Kidney (tissue), 22 donors: ENCODE measurements at places on chromosomes 1 and 21.

GRCh38 chr1:169858467-169858866 lies 35.2 kb downstream of the SCYL3 start:
- no peaks in the 10 kb centered on the region for H3K27me3 ChIP-seq
- peaks cover 5% of the 10 kb centered on the region for H3K36me3 ChIP-seq
- H3K4me1 ChIP-seq = no peaks in the 10 kb centered on the region
- no peak overlapping the region for H3K4me3 ChIP-seq

- H3K27ac ChIP-seq = peak overlapping the region; percentile 32
- H3K27me3 ChIP-seq = no peaks in the 10 kb centered on the region
- peak; percentile 79 for DNase-seq
- H3K4me1 ChIP-seq = peaks cover 5% of the 10 kb centered on the region
Measured at GRCh38 chr1:61444288-61444687, 280.7 kb downstream of the TM2D1 start.

- H3K36me3 ChIP-seq = peaks cover 7% of the 10 kb centered on the region
- H3K4me1 ChIP-seq = no peaks in the 10 kb centered on the region
- DNase-seq = no peak
- H3K27ac ChIP-seq = no peak overlapping the region
- no peaks in the 10 kb centered on the region for H3K27me3 ChIP-seq
Measured at GRCh38 chr1:175981128-175981527, 226.0 kb downstream of the COP1 start.

DNA sequence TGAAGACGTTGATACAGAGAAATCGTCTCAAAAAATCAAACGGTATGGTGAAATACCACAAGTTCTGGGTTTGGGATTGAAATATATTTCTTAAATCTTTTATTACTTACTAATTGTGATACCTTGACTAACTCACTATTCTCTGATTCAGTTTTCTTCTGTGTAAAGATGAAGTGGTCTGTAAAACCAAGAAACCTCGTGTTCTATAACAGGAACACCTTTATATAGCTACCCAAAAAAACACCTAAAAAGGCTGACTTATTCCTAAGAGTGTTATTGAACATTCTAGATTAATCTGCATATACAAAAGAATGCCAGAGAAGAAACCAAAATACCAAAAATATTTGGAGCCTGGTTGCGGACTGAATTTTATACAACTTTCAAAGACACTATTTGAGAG lies 721 bp downstream of the LRRIQ3 start:
- no peaks in the 10 kb centered on the region for H3K4me1 ChIP-seq
- H3K4me3 ChIP-seq = no peak overlapping the region
- no peaks in the 10 kb centered on the region for H3K36me3 ChIP-seq
- no peak for DNase-seq
- H3K27ac ChIP-seq = no peak overlapping the region
- no peaks in the 10 kb centered on the region for H3K27me3 ChIP-seq

- no peak for DNase-seq
- no peaks in the 10 kb centered on the region for H3K27me3 ChIP-seq
- no peaks in the 10 kb centered on the region for H3K36me3 ChIP-seq
- H3K27ac ChIP-seq = no peak overlapping the region
- H3K4me1 ChIP-seq = no peaks in the 10 kb centered on the region
Measured at GRCh38 chr1:30414851-30415165, 308.6 kb downstream of the MATN1 start.

DNA sequence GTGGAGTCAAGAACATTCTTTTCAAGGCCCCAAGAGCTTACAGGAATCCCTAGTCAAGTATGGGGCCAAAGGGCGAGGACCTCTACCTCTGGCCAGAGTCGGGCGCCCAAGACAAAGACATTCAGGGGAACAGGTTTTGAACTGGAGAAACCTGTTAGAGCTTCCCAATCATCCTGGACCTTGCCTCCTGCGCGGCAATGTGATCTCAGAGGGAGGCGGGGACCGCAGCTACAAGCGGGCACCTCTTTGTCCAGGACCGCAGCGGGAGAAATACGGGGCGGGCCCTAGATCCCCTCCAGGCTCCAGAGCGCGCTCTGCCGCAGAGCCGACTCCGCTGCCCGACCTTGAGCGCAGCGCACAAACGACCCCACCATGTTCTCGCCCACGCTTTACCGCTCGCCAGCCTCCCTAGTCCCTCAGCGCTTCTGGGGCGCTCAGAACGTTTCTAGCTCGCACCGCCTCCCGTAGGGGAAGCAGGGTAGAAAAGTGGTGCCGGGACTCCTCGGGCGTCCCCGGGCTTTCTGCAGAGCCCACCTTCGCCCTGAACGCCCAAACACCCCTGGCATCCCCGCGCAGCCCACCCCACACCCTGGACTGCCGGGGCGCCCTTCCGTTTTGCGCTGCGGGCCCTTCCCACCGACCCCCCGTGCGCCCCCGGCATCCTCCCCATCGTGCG lies 28.1 kb downstream of the RABIF start:
- no peaks in the 10 kb centered on the region for H3K36me3 ChIP-seq
- peak; percentile 85 for DNase-seq
- no peaks in the 10 kb centered on the region for H3K27me3 ChIP-seq
- H3K27ac ChIP-seq = peak overlapping the region; percentile 63

- no peaks in the 10 kb centered on the region for H3K36me3 ChIP-seq
- no peaks in the 10 kb centered on the region for H3K4me1 ChIP-seq
- no peak overlapping the region for H3K4me3 ChIP-seq
- no peak for DNase-seq
- H3K27me3 ChIP-seq = no peaks in the 10 kb centered on the region
Measured at GRCh38 chr1:230794431-230794830, 47.2 kb downstream of the CAPN9 start.

GRCh38 chr1:76302711-76303339 lies 228.3 kb downstream of the ST6GALNAC3 start:
- H3K4me1 ChIP-seq = no peaks in the 10 kb centered on the region
- no peak for DNase-seq
- no peak overlapping the region for H3K27ac ChIP-seq
- H3K27me3 ChIP-seq = no peaks in the 10 kb centered on the region
- H3K4me3 ChIP-seq = no peak overlapping the region

- no peak overlapping the region for H3K4me3 ChIP-seq
- H3K27me3 ChIP-seq = no peaks in the 10 kb centered on the region
- no peak for DNase-seq
Measured at GRCh38 chr1:65812065-65812464, 19.4 kb downstream of the PDE4B start.

DNA sequence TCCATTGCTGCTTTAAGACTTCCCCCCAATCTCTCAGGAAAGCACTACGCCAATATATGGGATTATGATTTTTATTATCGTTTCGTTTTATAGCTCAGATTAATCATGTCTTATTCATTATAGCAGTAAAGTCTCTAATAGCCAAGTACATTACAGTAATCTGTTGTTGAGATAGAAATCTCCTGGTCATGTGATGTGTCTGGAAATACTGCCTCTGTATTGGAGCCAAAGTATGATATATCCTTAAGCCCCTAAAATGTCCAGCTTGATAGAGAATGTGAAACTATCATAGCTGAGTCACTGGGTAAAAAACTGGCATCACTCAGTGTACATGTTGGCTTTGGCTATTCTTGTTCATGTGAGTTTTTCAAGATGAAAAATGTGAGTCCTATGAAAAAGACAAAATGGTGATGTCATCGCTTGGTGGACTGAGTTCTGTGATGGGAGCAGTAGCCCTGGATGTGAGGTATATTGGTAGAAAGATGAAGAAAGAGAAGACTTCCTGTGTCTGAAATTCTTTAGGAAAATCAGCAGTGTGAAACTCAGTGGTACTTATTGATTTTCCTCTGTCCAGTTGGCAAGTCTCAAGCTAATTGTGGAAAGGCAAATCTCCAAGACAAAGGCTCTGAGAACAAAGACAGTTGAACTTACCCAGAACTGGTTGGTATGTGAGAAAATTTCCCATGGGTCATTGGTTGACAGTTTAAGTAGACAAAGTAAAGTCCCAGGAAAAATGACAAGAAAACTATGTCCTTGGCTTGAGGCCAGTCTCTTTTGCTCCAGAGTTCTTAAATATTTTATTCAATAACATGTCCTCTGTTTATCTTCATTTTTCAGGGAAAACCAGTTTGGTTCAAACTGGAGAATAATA lies 76.2 kb downstream of the BRINP2 start:
- H3K27me3 ChIP-seq = no peaks in the 10 kb centered on the region
- peak; percentile 12 for DNase-seq
- no peak overlapping the region for H3K4me3 ChIP-seq
- no peak overlapping the region for H3K27ac ChIP-seq

- H3K27ac ChIP-seq = no peak overlapping the region
- no peak for DNase-seq
- no peaks in the 10 kb centered on the region for H3K4me1 ChIP-seq
- H3K27me3 ChIP-seq = no peaks in the 10 kb centered on the region
- no peaks in the 10 kb centered on the region for H3K36me3 ChIP-seq
Measured at GRCh38 chr1:64623750-64624191, 121.1 kb upstream of the RAVER2 start.

DNA sequence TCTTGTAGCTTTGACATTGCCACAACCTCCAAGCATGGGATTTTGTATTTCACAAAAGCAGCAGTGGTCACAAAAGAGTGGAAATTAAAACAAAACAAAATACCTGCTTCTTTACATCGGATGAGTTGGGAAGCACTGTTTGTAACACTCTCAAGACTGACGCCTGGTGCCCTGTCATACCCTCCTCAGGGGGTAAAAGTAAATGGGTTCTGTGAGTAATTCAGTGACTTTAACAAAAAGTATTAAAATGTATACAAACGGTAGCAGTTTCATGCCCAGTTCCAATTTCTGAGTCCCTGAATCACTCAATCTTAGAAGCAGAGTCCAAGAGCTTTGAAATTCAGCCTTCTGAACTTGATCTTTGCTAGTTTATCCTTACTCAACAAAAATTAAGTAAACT lies 152.5 kb downstream of the TIAM1 start:
- H3K27ac ChIP-seq = no peak overlapping the region
- H3K27me3 ChIP-seq = no peaks in the 10 kb centered on the region
- H3K4me1 ChIP-seq = no peaks in the 10 kb centered on the region
- no peak overlapping the region for H3K4me3 ChIP-seq
- no peak for DNase-seq

GRCh38 chr1:39415553-39415952 lies 75.9 kb upstream of the BMP8A start:
- no peak overlapping the region for H3K4me3 ChIP-seq
- H3K36me3 ChIP-seq = peaks cover 2% of the 10 kb centered on the region
- H3K27me3 ChIP-seq = no peaks in the 10 kb centered on the region
- no peak overlapping the region for H3K27ac ChIP-seq

- H3K27ac ChIP-seq = no peak overlapping the region
- H3K36me3 ChIP-seq = no peaks in the 10 kb centered on the region
- H3K4me1 ChIP-seq = no peaks in the 10 kb centered on the region
- no peak overlapping the region for H3K4me3 ChIP-seq
- peak; percentile 10 for DNase-seq
Measured at GRCh38 chr1:190320952-190321351, 156.7 kb downstream of the BRINP3 start.
